ENCODE measurements at places on chromosomes 16 and 17. TPM values are rescaled to one million over a fixed set of nuclear protein-coding genes. Genes with fewer than 3 reads are reported as not detected.

GRCh38 chr17:48543107-48543853 lies 1.6 kb downstream of the HOXB2 start:
- DNase-seq = peak; percentile 1

ATP1B2 gene
- not detected for total RNA-seq

DNA sequence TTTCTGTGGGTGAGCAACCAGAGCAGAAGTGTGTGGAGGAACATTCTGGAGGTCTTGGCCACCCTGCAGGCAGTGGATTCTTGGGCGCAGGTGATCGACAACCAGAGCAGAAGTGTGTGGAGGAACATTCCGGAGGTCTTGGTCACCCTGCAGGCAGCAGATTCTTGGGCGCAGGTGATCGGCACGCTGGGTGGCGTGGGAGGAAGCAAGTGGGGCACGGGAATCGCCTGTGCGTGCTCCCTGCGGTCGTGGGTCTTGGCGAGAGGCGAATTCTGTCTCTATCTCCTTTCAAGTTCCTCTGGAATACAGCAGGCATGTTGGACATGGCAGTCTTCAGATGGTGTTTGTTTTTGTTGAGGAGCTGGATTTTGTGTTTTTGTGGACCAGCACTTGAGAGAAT lies 30.7 kb upstream of the ZNF750 start:
- DNase-seq = no peak

HBQ1 gene
- not detected for total RNA-seq

DNA sequence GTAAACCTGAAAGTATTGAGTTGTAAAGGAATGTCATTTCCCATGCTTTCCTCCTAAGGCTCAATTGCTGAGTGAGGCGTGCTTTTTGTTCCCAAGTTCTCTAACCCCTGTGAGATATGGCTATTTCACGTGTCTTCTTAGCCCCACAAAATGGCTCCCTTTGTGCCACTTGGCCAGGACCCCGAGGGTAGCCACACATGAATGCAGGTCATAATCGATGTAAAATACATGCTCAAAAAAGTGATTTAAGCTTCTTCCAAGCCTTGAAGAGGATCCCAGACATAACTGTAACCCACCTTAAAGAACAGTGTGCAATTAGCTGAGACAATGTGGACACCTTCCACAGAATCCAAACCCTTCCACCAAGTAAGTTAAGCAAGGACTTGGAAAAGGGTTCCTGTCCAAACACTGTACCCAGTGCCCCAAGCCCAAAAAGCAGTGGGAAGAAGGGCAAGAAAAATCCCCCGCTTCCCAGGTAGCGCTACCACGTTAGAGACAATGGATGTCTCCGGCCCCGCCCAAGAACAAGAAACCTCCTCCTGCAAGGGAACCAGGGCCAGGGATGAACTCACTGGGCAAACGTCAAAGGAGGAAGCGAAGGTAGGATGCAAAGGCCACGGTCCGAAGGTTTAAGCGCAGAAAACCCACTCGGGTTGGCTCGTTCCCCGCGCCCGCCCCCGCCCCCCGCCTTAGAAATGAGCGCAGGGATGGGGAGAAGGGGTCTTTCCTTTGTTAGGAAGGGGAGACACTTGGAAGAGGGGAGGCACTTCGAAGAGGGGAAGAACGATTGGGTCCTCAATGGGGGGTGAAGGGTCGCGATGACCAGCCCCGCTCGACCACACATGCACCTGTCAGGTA lies 1.2 kb downstream of the JPT1 start:
- DNase-seq = peak; percentile 38
